Stimulated activated CD8-positive, alpha-beta memory T cell treated with anti-CD3 and anti-CD28 coated beads, Interleukin-2, amount 100 ng/mL, for 1 hour (primary cell): ENCODE measurements at places on chromosomes 7 and 10.
A peak's percentile ranks its signal among the peaks of the same experiment; 100 is the strongest.

DNA sequence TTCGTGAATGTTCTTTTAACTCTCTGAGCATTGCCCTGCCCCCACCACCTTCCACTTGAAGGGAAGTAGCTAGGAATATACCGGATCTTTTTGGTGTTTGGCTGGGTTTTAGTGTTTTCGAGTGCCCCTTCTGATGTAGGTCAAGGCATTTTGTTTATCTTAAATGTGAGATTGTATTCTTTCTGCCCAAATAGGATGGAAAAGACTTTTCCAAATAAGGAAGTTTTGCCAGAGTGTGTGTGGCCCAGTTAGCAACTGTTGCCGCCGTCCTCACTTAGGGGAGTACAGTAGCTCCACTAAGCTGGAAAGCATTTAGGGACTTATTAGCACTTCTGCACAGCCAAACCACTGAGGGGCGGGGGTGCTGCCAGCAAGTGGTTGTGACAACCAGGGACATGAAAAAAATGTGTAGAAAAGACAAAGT lies 29.8 kb upstream of the VCL start:
- no peak for DNase-seq

- DNase-seq = peak; percentile 50
Measured at GRCh38 chr10:97791824-97792721, 20.3 kb upstream of the SFRP5 start.

DNA sequence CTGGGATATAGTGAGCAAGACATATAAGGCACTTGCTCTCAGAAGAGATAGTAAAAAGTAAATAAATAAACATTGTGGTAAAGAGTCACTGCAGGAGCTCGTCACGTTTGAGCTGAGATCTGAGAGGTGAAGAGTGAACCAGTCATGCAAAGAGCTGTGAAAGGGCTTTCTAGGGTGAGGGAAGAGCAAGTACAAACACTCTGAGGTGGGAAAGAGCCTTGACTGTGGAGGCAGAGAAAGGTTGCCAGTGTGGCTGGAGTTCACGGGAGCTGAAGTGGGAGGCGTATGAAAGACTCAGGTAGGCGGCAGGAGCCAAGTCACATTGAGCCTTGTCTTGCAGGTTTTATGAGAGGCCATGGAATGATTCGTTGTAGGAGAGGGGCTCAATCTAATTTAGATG lies 141.0 kb downstream of the C1GALT1 start:
- DNase-seq = no peak

DNA sequence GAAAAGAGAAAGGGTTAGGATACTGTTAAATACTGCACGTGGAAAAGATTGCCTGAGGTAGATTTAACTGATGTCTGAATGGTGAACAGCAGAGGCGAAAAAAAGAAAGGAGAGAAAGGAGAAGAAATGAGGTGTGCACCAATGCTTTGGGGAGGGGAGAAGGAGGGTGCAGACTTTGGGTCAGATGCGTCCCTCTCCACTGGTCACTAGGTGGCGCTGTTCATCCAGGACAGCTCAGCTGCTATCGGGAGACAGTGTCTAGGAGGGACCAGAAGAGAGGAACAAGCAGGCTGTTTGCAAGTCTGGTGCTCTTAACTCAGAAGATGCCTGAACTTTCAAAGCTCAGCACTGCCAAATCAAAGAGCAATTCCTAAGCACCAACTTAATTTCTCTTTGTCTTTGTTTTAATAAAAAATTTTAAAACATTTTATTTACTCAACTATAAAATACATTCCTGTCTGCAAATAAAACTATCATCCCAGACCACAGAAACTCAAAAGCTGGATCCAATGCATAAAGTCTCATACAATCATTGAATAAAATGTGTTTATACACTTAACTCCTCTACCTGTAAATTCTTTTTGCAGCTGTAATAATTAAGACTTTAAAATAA lies 83.9 kb upstream of the PDLIM1 start:
- no peak for DNase-seq

DNA sequence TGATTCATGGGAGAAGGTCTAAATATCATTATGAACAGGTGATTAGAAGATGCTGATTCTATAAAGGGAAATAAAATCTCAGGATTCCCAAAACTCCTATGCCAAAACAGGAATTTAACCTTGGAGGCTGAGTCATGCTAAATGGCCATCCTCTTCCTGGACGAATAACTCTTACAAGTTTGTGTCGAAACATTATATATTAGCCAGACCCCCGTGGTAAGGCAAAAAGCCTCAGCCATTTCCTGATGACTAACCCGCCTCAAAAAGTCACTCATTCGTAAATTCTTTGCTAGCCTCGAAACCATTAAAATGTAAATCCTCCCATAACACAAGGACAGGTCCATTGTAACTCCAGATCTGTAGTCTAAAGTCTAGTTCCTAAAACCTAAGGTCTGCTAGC lies 32.0 kb downstream of the CUL2 start:
- no peak for DNase-seq

DNA sequence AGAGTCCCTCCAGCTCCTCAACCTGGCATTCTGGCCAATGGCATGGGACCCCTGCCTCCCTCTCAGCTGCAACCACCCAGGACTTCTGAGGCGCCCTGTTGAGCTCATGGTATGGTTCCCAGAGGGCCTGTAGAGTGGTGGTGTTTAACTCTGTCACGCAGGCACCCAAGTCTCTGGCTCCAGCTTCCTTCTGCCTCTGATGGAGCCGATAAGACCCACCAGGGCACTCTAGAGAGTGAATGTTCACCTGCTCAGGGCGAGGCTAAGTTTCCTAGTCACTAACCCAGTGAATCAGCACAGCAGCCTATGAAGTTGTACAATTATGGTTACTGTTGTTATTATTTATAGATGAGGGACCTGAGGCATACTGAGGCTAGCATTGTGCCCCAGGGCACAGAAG lies 120.4 kb downstream of the ZMIZ1 start:
- DNase-seq = no peak
